ENCODE measurements at places on chromosomes 12 and 14.

DNA sequence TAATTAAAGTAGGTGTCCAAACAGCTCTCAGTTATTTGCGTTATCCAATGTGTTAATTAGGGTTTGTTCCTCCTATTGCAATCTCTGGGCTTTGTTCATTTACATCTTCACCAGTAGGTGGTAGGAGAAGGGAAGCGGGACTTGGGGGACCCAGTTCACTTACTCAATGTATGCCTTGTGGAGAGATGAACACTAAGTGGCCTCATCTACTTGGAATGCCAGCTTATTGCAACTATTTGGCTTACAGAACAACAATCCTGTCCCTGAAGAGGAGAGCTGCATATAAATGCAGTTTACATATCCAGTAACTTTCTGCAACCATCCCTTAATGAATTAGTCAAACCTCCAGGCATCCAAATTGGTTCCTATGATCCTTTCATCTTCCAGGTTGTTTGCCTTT, 417.1 kb upstream of the CCDC196 start:
- no peak for DNase-seq

DNA sequence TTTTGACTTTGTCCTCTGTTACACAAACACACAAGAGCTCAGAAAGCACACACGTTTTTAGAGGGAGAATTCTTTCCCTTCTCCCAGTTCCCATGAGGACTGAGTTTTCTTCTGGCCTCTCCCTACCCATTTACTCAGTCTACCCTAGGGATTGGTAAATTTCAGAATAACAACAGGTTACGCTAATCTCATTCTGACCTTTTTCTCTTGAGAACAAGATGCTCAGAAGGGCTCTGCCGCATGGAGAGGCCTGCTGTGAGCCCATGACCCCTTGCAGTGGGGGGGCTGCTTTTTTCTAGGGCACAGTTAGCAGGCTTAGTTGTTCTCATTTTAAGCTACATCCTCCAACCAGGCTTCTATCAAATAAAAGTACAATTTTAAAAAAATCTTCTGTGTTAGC, 69.5 kb downstream of the GPR135 start:
- no peak for DNase-seq

- DNase-seq: no peak
Measured at GRCh38 chr12:56336361-56337167, 2.1 kb upstream of the IL23A start.

GRCh38 chr12:55929306-55929791, 1.6 kb upstream of the DGKA start:
- no peak for DNase-seq

DNA sequence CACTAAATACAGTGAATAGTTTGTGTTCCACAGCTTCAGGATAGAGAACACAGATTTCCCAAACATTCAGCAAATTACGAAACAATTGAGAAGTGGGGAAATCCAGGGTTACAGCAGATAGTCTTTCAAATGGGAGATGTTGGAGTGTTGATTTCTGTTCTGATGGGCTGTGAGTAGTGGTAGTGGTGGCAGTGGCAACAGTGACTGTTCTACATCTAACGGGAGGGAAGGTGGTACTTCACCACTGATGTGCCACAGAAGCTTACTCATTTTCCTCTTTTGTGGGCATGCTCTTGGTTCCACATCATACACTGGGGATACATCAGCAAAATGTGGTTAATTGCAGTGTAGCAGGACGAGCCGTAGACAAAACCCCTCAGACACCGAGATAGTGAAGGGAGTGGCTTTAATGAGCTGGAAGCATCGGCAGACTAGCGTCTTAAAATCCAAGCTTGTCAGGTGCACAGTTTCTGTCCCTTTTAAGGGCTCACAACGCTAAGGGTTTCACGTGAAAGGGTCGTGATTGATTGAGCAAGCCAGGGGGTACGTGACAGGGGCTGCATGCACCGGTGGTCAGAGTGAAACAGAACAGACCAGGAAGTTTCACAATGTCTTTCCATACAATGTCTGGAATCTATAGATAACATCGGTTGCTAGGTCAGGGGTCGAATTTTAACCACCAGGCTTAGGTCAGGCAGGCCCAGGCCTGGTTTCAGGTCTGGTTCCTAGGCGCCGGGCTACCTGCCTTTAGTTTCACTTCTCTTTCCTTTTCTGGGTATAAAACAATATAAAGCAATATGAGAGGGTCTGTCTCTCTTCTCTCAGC, 330.6 kb upstream of the FBXO33 start:
- no peak for DNase-seq

- DNase-seq: no peak
Measured at GRCh38 chr12:10454531-10454930, 1.4 kb upstream of the KLRC1 start.

- DNase-seq: no peak
Measured at GRCh38 chr12:124144531-124145194, 150.2 kb upstream of the RFLNA start.

- no peak for DNase-seq
Measured at GRCh38 chr12:31021809-31022494, 51.7 kb upstream of the DDX11 start.

DNA sequence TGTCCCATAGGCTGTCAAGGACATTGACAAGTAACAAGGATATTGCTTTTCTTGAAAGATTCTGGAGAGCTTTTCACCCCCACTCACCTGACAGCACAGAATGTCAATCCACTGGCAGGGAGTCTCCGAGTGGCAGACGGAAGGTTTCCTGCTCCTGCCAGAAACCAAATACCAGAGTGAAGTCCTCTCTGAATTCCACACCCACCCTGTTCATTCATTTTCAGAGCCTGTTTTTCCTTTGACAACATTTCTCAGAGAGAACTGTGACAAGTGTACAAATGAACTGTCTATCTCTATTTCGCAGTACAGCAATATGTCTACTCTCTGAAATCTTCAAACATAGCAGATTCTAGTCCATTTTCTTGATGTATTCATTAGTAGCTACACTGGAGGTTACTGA, 26.2 kb upstream of the BICD1 start:
- DNase-seq: no peak

DNA sequence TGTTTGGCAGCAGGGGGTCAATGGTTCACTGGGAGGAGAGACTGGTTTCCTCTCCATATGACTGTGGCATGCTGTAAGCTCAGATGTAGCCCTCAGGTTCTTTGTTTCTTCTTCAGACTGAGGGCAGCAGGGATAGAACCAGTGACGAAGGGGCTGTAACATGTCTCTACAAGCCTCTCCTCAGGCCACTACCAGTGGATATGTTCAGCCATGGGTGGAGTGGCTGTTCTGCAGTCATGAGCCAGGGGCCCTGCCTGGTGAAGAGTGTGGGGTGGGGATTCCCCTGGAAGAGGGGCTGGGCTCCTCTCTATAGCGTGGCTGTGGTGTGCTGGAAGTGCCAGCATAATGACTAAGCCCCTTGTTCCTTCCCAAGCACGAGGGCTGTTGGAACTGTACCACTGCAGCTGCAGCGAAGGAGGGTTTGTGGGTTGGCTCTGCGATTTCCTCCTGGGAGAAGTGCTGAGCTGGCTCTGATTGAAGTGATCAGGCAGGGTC, 55.8 kb downstream of the CMAS start:
- DNase-seq: peak; percentile 81

- DNase-seq: no peak
Measured at GRCh38 chr12:118980407-118981014, 830 bp upstream of the SRRM4 start.
